ENCODE measurements at places on chromosomes 6 and 20.
A peak's percentile ranks its signal among the peaks of the same experiment; 100 is the strongest.

DNA sequence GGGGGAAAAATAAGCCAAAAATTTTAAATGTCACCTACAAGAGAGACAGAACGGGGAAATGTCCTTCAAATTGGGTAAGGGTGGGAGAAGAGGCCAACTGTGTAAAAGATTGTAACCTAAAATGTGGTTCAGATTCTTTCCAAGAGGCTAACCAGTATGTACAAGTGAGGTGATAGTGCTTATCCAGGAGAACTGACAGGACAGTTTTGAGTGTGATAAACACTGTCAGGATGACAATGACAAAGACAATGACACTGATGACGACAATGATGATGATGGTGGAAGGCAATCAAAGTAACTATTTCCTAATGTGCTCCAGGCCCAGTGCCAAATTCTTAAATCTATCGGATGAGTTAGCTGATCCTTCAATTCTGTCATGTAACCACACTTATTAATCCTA is 57.3 kb downstream of the TASP1 start:
- DNase-seq, result no peak

GRCh38 chr6:97813889-97814567 is 531.0 kb upstream of the MMS22L start:
- DNase-seq, result no peak

DNA sequence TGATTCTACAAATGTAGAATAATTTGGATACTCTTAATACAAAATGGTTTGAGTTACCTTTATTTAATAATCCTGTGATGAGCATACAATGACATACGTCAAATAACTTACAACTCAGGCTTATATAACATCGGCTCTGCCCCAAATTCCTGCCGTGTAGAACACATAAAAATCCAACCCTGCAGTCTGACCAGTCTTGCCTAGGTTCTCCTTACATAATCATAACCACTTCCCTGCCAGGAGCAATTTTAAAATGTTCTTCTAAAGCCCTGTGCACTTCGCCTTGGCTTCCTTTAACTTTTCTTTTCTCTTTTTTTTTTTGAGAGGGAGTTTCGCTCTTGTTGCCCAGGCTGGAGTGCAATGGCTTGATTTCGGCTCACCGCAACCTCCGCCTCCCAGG is 16.2 kb upstream of the IER3 start:
- no peak for DNase-seq

DNA sequence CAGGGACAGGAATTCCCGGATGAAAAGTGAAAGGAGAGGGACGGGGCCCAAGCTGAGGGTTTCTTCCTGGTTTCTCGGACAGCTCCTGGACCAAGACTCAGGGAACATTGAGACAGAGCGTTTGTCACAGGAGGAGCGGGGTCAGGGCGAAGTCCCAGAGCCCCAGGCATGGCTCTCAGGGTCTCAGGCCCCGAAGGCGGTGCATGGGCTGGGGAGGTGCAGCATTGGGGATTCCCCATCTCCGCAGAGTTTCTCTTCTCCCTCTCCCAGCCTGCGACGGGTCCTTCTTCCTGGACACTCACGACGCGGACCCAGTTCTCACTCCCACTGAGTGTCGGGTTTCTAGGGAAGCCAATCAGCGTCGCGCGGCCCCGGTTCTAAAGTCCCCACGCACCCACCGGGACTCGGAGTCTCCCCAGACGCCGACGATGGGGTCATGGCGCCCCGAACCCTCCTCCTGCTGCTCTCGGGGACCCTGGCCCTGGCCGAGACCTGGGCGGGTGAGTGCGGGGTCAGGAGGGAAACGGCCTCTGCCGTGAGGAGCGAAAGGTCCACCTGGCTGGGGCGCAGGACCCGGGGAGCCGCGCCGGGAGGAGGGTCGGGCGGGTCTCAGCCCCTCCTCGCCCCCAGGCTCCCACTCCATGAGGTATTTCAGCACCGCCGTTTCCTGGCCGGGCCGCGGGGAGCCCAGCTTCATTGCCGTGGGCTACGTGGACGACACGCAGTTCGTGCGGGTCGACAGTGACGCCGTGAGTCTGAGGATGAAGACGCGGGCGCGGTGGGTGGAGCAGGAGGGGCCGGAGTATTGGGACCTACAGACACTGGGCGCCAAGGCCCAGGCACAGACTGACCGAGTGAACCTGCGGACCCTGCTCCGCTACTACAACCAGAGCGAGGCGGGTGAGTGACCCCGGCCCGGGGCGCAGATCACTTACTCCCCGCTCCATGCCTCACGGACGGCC is 54.6 kb upstream of the POLR1H start:
- DNase-seq, result no peak

DNA sequence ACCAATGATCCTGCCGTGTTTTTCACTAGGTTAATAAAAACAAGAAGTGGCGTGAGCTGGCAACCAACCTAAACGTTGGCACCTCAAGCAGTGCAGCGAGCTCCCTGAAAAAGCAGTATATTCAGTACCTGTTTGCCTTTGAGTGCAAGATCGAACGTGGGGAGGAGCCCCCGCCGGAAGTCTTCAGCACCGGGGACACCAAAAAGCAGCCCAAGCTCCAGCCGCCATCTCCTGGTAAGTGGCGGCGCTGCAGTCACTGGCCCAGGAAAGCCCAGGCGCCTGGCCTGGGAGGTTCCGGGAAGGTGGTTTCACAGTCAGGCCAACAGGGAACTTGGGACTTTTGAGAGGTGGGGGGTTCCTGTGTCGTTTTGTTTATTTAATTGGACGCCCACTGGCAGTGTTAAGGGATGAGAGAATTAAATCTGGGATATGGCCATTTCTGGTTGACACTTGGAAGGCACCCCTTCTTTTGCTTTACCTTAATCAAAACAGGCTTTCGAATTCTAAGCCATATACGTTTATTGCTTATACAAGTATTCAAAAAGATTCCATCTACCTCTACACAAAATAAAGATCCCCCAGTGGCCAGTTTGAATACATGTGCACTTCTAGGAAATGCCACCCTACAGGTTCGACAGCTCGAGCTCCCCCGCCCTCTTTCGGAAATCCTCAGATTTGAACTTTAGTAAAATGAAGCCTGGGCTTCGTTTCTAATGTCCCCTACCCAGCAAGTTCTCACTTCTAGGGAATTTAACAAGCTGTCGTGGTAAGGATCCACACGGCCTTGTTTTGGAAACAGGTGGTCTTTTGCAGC is 138.9 kb downstream of the TMEM242 start:
- peak; percentile 17 for DNase-seq

DNA sequence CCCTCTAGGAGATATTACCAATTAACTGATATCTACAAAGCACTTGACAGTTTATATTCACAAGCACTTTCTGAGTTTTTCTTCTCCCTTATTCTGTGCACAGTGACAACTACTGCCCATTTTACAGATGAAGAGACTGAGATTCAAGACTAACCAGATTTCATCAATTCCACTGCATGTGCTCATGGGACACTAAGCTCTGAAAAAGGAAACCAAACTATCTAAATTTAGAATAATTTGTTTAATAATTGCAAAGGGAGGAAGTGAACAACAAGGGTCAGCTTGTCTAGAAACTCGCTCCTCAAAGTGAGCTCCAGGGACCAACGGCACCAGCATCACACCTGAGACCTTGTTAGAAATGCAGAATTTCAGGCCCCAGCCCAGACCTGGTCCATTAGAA is 50.8 kb upstream of the MYLIP start:
- no peak for DNase-seq

DNA sequence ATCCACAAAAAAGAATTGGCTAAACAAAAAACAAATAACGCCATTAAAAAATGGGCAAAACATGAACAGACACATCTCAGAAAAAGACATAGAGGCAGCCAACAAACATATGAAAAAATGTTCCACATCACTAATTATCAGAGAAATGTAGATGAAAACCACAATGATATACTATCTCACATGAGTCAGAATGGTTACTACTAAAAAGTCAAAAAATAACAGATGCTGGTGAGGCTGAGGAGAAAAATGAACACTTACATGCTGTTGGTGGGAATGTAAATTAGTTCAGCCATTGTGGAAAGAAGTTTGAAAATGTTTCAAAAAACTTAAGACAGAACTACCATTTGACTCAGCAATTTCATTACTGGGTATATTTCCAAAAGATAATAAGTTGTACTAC is 430.1 kb upstream of the JAG1 start:
- no peak for DNase-seq

- DNase-seq, result no peak
These were observed 91.1 kb upstream of the PMEPA1 start for GRCh38 chr20:57800791-57801430.

GRCh38 chr20:57378646-57379262 is 12.4 kb upstream of the RBM38 start:
- no peak for DNase-seq

- peak; percentile 41 for DNase-seq
These were observed at the start of gene ULBP1 for GRCh38 chr6:149963462-149964307. Gene ULBP1 (plus strand): TSS chr6:149963943. CDS start chr6:149964050, 107 bp downstream.

DNA sequence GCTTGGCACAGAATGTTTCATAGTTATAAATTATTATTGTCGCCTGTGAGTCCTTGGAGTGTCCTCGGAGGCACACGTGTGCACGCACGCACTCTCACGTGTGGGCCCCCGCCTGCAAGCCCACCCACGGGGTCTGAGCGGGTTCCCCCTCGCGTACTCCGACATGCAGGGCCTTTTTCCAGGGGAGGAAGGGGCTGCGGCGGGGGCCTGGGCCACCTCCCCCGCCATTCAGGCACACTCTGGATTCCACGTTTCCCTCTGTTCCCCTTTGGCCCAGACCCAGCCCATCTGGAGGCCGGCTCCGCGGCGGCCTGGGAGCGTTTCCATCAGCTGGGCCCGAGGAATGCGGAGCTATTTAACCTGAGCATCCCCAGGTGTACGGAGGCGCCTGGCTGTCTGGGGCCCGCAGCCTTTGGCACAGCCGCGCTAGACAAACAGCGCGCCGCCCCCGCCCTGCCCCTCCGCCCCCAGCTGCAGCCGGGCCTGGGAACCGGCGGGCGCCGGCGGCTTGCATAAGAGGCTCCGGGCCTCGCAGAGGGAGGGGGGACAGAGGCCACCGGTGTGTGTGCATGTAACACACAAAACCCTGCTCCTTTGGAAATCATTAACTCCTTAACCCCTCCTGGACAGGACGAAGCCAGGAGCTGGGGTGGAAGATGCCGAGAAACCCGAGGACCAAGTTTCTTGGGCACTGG is 3.3 kb downstream of the ID1 start:
- DNase-seq, result no peak

GRCh38 chr20:50815162-50815989 is 20.5 kb downstream of the BCAS4 start:
- peak; percentile 60 for DNase-seq

- no peak for DNase-seq
These were observed 11.6 kb downstream of the SPACA1 start for GRCh38 chr6:88059191-88059590.

- no peak for DNase-seq
These were observed 89.5 kb downstream of the DLL1 start for GRCh38 chr6:170201361-170201760.

DNA sequence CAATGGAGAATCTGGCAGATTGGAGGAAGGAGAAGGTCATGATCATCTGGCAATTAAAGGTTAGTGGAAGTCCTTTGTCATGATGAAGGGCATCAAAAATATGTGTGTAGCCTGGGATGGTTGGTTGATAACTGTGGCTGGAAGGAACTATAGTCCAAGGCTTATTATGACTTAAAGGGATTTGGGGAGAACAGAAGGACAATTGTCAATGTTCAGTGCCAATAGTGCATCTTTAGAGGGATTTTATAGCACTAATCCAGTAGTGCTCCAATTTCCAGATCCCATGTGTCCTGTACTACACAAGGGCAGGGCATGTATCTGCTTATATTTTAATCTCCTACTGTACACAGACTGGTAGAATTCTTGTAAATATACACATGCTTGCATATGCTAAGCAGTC is 5.0 kb upstream of the ZBTB24 start:
- no peak for DNase-seq

Measured in non-pigmented ciliary epithelial cell (primary cell).